ENCODE measurements at places on chromosomes 5 and 9. TPM values are rescaled to one million over a fixed set of nuclear protein-coding genes. Genes with fewer than 3 reads are reported as not detected.

DNA sequence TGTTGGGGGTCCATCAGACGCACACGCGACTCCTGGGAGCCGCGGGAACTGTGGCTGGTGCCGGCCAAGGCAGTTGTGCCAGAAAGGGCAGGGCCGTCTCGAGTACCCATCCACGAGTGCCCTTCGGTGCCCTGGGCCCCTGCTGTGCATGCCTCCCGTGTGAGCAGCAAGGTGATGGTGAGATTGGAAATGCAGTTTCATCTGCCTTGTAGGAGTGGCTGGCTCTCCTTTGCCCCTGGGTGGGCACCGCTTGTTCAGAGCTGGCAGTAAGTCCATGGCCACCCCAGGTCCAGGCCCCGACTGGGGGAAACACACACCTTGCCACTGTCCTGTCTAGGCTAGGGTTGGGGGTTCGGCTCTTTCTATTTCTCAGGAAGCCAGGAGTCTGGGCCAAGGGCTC lies 5.7 kb downstream of the NKD2 start:
- no peak for DNase-seq

- DNase-seq, result peak; percentile 14
Observed at GRCh38 chr9:105554042-105554441, 3.9 kb upstream of the FKTN start.

DNA sequence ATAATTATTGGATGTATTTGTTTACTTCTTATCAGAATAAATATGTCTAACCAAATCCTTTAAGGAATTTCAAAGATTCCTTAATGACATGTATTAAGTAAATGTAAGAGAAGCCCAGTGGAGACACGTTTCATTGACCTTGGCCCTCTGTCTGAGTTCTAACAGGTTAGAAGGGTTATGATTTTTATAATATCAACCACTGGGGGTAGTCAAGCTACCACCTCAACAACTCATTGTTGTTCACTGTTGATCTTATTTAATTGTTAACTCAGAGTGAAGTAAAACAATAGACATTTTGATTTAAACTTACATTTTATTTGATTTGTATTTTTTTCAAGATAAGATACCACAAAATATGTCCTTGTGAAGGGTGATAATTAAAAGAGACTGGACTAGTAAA lies 499.2 kb upstream of the COX7C start:
- no peak for DNase-seq

DNA sequence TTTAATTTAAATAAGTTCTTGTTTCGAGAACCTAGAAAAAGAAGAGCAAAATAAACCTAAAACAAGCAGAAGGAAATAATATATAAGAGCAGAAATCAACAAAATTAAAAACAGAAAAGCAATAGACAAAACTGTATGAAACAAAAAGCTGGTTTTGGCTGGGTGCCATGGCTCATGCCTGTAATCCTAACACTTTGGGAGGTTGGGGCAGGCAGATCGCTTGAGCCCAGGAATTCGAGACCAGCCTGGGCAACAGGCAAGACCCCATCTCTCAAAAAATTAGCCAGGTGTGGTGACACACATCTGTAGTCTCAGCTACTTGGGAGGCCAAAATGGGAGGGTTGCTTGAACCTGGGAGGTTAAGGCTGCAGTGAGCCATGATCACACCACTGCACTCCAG lies 59.2 kb upstream of the OTP start:
- no peak for DNase-seq

DNA sequence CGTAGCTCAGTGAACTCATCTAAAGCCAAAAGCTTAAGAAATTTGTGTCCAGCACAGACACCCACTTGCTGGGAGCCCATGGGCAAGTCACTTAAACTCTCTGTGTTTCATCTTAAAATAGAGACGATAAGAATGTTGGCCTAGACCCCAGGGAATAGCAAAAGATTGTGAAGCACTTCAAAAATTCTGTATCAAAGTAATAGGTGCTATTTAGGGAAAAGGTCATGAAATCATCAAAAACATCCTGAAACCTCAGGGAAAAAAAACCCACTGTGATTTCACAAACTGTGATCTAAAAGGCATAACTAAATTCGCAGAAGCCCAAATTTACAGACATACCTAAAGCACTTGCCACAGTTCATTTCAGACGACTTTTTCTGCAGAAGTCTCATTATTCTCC lies 278.3 kb downstream of the NR2F1-AS1 start:
- DNase-seq, result no peak

GRCh38 chr5:168642019-168642418 lies 62.9 kb upstream of the PANK3 start:
- DNase-seq, result no peak

DNA sequence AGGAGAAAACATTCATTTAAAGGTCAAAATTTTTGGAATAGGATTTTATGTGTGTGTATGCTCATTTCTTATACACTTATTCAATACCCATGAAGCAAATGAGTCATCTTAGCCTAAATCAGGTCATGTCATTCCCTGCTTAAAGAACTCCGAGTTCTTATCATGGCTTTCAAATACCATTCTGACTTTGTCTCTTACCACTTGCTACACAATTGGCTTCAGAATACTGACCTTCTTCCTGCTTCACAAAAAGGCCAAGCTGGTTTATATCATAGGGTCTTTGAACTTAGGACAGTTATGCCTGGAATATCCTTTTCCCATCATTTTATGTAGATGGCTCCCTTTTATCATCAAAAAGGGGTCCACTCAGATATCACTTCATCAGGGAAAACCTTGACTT lies 652.2 kb upstream of the WWC1 start:
- no peak for DNase-seq

GRCh38 chr5:27038476-27038875 lies at the start of gene CDH9:
Gene CDH9, minus strand, starts transcription at chr5:27038586. Its CDS starts 50,253 bp downstream, at chr5:26988333.
- no peak for DNase-seq

DNA sequence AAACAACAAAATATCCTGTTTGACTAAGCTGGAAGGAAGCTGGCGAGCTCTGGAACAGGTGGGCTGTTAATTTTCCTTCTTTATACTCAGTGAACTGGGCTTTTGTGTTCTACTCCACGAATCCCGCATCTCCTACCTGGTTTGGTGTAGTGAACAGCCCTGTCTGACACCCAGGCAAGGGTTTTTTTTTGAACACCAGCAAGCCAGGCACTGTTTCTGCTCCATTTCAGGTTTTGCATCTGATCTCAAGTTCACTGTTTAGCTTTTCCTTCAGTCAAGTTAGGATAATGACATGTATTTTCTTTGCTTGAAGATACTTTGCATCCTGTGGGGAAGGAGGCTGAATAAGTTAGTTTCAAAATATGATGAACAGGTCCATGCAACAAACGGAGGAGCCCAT lies 204.5 kb downstream of the SEMA6A start:
- DNase-seq, result no peak

DNA sequence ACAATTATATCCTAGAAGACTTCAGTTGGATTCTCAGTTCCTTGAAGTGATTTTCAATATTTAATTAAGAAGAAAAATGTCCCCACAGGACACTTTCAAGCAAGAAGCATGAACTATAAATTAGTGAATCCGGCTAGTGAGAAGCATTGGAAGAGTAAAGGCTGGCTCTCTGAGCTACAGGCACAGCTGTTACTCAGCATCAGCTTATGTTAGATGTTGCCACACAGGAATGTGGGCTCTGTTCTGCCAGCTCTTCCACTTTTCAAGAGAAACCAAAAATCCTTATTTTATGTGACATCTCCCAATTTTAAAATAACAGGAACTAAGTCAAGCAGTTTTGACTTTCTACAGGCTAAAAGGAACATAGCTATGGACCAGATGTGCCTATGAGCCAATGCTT lies 14.9 kb downstream of the ZNF474 start:
- no peak for DNase-seq

- DNase-seq, result no peak
Observed at GRCh38 chr9:111258875-111259271, 71.2 kb downstream of the OR2K2 start.

DNA sequence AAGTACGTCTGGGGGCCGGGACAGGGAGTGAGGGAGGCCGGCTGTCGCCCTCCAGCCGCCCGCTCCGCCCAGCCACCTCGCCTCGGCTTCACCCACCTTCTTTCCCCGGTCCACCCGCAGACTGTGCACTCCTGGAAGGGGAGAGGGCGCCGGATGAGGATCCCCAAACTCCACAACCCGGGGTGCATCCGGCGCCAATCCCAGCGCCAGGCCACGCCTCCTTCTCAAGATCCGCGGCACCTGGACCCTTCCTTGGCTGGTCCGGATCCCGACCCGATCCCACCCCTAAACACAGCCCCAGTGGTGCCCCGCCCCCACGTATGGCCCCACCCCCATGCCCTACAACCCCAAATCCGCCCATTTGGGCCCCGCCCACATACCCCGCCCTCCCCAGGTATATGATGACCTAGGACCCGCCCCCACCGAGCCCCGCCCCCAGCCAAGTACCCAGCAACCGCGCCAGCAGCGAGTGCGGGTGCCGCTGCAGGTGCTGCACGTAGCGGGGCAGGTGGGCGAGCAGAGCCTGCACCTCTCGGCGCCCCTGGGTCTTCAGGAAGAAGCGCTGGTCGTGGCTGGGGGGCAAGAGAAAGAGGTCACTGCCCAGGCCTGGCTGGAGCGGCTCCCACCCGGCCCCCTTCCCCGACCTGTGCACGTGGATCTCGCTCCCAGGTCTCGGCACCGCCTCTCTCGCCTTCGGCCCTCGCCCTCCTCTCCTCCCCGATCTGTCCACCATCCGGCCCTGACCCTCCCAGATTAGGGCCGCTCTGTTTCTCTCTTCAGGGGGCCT lies 3.2 kb downstream of the PIP5KL1 start:
- peak; percentile 29 for DNase-seq

GRCh38 chr5:80871541-80871961 lies 88.6 kb upstream of the RASGRF2 start:
- DNase-seq, result no peak

GRCh38 chr9:92614763-92615461 lies 55.0 kb downstream of the IPPK start:
- no peak for DNase-seq

GRCh38 chr5:68348447-68349222 lies 133.1 kb downstream of the PIK3R1 start:
- DNase-seq, result no peak

DNA sequence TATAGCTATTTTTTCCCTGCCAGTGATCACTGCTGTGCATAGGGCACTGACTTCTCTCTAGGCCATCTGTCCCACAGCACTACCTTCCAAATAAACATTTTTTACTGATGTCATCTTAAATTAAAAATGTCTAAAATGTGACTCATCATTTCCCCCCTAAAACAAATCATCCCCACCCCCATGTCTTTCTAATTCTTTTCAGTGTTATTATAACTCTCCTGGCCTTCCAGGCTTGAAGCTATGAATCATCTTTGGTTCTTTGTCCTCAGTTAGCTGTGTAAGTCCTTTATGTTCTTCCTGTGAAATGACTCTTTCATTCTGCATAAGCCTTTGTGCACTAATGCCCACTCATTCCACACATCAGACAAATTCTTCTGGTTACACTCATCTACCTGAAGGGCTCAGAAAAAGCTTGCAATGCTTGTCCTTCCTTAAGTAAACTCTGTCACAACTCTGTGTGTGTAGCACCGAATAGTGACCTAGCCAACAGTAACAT lies 78.1 kb downstream of the CFAP95 start:
- no peak for DNase-seq

GRCh38 chr5:143133721-143134120 lies 269.8 kb downstream of the NR3C1 start:
- no peak for DNase-seq

SLC4A9 gene
- 2.5 TPM for total RNA-seq

LMAN2 gene
- total RNA-seq, result 137 TPM

PRELID1 gene
- total RNA-seq, result 90.8 TPM

PRRC2B gene
- total RNA-seq, result 227 TPM

TRPM3 gene
- 11.4 TPM for total RNA-seq

PTRH1 gene
- 20.5 TPM for total RNA-seq

IL13 gene
- total RNA-seq, result not detected

GARNL3 gene
- 10.2 TPM for total RNA-seq

KCNV2 gene
- not detected for total RNA-seq

HTR4 gene
- 0.22 TPM for total RNA-seq

ANKRD18B gene
- 0.72 TPM for total RNA-seq

FABP6 gene
- not detected for total RNA-seq
